Progenitor cell of endocrine pancreas (in vitro differentiated cells): ENCODE measurements at places on chromosomes 1 and 21.

DNA sequence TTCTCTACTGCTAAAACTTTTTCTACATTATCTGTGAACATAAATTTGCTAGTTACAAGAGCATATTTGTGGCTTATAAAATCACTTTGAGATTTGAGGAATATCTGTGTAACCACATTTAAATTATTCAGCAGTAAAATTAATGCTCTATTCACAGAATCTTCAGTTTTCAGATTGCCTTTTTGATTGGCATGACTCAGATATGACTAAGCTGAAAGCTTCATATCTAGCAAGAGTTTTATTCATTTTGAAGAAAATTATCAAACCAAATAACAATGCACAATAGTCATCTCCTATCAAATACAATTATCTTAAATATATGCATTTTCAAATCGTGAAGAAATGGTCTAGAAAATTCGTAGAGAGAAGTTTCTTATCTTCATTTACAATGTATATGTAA, 1498.2 kb upstream of the B3GALT2 start:
- DNase-seq = no peak

GRCh38 chr1:206590025-206590758, 22.1 kb downstream of the EIF2D start:
- DNase-seq = no peak

- DNase-seq = no peak
Measured at GRCh38 chr1:64176659-64177058, 26.8 kb upstream of the UBE2U start.

DNA sequence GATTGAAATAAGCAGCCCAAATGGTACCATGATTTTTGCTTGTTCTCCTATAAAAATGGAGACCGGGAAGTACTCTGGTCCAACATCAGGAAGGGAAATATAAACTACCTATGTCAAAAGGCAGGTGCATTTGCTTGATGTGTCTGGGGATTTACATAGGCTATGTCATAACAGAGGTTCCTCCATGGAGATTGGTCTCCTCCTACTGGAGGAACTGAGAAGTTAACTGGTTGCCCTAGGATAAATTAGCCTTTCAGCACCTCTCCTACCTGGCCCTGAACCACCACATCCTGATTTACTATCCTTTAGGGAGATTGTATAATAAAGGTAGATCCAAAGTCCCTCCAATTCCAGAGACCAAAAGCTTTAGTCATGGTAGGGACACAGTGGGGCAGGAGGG, 1109.3 kb upstream of the B3GALT2 start:
- DNase-seq = no peak

DNA sequence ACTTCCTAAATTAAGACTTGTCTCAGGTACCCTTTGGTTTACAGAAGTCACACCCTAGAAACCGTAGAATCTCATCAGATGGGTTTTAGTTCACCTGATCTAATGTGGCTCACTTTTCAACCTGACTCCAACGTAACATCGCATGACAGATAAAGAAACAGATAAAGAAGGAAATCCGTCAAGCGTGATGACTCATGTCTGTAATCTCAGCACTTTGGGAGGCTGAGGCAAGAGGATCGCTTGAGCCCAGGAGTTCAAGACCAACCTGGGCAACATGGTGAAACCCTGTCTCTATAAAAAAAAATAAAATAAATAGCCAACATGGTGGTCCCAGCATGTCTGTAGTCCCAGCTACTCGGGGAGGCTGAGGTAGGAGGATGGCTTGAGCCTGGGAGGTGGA, 97.3 kb downstream of the SPSB1 start:
- no peak for DNase-seq

- DNase-seq = no peak
Measured at GRCh38 chr21:34185026-34185750, 111.8 kb downstream of the MRPS6 start.

DNA sequence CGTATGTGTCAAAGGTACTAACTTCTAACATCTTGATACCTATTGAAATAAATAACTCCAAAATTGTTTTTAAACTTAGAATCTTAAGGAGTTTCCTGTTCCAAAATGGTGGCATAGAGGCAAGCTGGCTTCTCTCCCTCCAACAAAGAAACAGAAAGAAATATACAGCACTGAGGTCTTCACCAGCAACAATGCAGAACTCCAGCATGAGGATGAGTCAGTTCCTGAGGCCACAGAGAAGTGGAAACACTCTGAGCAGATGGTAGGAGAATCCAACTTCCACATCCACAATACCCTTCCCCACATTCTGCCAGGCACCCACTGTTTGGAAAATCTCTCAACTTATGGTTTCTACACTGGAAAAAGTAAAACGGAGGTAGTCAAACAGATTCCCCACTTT, 12.2 kb upstream of the PPIH start:
- DNase-seq = no peak

DNA sequence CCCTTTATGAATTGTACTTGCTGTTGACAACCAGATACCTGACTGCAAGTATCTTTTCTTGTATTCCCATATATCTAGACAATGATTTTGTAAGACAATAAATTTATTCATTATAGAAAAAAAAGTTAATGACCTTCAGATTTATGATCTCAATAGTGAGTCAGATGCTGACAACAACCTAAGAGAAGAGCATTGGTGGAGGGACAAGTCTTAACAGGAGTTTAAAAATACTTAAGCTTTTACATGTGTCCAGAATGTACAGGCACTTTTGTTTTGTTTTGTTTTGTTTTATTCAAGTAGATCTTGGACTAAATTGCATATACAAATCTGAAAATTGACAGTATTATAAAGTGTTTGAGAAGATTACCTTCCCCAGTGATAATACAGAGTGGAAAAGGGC, 1544.6 kb upstream of the B3GALT2 start:
- no peak for DNase-seq

DNA sequence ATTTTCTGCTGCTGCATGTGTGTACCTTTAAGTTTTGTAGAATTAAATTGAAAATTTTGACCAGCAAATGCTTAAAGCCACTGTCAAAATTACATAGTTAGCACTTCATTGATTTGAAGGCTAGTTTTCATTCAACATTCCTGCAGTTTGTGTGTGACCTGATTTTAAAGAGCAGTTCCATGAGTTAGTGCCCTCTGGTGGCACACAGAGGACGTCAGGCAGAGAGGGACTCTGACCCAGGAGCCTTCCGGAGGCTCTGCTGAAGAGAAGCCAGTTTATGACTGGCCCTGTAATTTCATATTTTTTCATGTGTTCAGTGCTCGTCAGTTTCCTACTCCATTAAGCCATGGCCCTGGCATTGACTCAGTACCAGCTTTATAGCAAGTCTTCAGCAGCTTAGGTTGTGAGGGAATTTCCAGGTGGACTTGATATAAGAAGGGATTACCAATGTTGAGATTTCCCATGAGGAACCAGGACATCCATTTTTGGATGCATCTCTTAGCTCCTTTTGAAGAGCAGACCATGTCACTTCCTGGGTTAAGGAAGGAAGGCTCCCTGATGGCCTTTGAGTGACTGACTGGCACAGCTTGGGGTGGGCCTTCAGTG, 104.7 kb downstream of the CAMTA1 start:
- peak; percentile 32 for DNase-seq
